Left ventricle myocardium superior (tissue), 1 donor: ENCODE measurements at places on chromosomes 7 and 10.

- no peak for DNase-seq
Observed at GRCh38 chr7:124489082-124489819, 276.3 kb downstream of the GPR37 start.

- DNase-seq = no peak
Observed at GRCh38 chr10:100655760-100656421, 89.5 kb upstream of the PAX2 start.

GRCh38 chr7:138226001-138226476 is 149.8 kb downstream of the AKR1D1 start:
- no peak for DNase-seq

- no peak for DNase-seq
Observed at GRCh38 chr10:89167915-89168314, 39.2 kb downstream of the CH25H start.

DNA sequence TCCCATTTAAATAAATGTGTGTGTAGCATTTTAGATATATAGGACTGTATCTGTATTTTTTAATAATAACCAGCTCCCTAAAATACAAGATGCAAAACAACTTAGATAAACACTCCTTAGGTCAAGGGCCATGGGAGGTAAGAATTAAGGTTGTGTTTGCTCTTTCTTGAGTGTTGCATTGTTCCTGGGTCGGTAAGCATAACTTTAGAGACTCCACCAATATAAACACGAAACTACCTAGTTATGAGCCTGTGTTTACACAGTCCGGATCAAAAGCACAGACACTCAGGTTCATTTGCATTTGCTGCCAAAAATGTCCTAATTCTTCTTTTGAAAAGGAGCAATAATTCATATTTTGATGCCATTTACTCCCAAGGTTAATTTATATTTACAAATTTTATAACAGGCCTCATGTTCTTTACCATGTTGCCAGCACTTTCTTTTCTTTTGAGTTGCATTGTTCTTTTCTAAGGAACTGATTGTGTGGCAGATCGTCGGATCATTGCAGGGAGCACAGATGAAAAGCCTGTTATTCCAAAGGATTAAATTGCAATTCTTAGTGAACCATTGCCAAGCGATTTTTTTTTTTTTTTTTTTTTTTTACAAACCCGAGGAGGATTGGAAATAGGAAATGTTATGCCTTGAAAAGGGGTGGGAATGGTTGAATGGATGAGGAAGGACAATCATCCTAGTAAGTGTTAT is 45.8 kb upstream of the GLCCI1 start:
- no peak for DNase-seq

- DNase-seq = no peak
Observed at GRCh38 chr10:58180666-58181065, 87.0 kb downstream of the IPMK start.

GRCh38 chr10:44016589-44017482 is 368.1 kb downstream of the CXCL12 start:
- no peak for DNase-seq

DNA sequence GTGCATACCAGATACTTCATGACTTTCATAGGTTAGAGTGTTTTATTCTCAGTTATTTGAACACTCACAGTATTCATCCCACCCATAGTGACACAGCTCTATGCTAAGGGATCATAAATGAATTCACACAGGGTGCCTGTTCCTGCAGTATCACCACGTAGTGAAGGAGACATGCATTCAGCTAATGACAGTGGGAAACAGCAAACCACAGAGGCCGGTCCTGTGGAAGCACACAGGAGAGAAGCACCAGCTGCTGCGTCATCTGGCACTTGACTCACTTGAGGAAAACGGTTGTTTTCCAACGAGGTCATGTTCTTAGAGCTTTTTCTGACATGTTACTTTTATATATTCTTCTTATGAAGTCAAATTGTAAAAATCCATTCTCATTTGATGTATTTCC is 73.0 kb downstream of the UBE3C start:
- no peak for DNase-seq

DNA sequence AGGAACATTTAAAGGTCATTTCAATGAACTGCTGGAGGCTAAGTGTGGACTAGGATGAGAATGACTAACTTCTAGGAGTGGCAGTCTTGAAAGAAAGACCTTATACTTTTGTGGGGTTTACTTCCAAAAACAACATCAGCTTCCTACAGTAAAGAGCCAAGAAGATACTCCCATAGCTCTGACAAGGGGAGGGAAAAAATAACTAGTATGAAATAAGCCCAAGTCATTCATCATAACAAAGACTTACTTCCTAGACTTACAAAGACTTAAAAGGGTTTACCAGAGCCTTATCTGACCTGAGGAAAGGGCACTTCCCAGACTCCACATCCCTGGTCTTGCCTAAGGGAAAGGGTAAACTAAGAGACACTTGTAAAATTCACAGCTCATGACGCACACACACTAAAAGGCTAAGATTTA is 31.7 kb downstream of the ARHGAP12 start:
- DNase-seq = no peak

GRCh38 chr10:126059076-126059826 is 162.9 kb downstream of the FANK1 start:
- no peak for DNase-seq

GRCh38 chr7:157604661-157605381 is 268.0 kb downstream of the DNAJB6 start:
- no peak for DNase-seq
